Activated CD8-positive, alpha-beta memory T cell treated with anti-CD3 and anti-CD28 coated beads for 24 hours (primary cell): ENCODE measurements at places on chromosomes 2 and 18.
A peak's percentile ranks its signal among the peaks of the same experiment; 100 is the strongest.

DNA sequence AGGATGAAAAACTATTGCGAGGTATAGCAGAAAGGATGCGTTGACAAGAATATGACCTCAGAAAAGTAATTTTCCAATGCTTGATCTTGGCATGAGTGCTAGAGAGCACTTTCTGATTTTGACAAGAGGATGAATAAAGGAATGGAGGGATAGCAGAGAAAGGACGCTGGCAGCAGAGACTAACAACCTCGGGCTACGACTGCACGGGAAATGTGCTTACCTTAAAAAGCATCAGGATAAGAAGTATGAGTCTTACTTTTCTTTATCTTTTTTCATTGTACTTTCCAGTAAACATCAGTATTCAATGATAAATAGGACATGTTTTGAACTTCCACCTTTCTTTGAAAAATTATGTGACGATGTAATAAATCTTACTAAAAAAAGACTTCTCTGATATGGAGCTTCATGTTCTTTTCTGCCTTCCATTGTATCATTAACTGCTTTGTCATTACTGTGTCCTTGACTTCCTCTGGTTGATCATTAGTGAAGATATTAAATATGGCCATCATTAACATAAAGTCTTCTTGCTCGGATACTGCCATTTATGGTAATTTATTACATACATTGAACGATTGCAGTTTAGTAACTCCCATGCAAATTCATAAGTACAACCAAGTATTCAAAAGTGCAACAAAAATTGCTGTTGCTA, 265.6 kb downstream of the DSEL start:
- DNase-seq = no peak

DNA sequence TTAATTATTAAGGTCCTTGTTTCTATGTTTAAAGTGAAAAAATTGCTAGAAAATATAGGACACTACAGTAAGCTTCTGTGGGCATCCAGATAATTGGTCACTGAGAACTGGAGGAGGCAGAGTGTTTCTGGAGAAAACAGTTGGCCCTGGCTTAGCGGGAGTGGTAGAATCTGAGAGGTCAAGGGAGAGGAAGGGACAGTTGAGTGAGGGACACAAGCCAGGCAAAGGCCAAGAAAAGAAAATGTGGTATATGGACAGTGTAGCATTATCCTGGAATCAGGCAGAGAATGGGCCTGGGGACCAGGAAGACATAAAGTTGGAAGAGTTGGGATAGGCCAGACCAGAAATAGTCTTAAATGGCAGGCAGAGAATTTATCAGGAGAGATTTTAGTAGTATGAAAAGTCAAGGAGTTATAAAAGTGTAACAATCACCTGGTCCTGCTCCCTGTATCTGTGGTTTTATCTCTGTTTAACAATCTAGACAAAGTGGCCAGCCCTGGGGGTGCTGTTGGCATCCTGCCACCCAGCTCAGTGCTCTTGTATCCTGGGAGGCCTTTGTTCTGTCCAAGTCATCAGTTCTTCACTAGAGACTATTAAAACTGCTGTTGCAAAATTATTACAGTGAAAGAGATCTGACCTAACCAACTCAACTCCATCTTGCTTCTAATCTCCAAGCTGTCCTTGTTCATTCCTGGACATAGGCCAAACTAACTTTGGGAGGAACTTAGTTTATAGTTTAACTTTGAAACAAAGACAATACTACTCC, 15.4 kb upstream of the MSGN1 start:
- no peak for DNase-seq

- DNase-seq = no peak
Measured at GRCh38 chr18:63784787-63785452, 9.7 kb downstream of the SERPINB7 start.

DNA sequence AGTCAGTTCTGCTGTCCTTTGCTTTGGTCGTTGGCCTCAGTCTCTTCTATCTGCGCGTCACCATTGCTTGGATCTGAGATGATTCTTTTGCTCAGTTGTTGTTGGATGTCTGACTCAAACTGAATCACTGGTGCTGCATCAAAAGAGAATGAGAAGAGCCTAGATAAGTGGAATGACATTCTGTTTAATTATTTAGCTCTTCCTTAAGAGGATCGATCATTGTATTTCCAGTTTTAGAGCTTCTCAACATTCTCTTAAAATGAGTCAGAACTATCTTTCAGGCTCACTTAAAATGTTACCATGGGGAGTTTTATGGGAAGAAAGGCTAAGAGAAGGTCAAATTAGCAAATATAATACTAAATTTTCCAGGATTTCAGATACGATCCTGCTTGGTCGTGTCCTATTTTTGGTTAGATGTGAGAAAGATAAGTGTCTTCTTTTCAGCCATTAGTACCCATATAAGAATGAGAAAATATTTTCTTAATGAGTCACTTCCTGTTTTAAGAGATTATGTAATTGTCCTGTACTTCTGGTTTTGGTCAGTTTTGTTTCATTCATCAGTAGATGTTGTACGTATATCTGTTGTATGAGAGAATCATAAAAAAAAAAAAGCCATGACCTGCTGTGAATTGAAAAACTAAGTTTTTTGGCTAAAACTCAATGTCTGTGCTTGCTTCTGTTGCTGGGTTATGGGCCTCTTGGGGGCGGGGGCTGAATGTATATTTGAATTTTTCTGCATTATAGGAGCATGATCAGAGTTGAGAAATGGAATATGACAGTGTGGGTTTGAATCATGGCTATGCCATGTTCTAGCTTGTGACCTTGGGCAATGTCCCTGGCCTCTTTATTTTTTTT, 31.6 kb upstream of the CASP10 start:
- no peak for DNase-seq

- DNase-seq = peak; percentile 52
Measured at GRCh38 chr2:42132191-42132965, 36.8 kb upstream of the EML4 start.

GRCh38 chr18:3015204-3015592, 2.3 kb upstream of the LPIN2 start:
- DNase-seq = no peak

DNA sequence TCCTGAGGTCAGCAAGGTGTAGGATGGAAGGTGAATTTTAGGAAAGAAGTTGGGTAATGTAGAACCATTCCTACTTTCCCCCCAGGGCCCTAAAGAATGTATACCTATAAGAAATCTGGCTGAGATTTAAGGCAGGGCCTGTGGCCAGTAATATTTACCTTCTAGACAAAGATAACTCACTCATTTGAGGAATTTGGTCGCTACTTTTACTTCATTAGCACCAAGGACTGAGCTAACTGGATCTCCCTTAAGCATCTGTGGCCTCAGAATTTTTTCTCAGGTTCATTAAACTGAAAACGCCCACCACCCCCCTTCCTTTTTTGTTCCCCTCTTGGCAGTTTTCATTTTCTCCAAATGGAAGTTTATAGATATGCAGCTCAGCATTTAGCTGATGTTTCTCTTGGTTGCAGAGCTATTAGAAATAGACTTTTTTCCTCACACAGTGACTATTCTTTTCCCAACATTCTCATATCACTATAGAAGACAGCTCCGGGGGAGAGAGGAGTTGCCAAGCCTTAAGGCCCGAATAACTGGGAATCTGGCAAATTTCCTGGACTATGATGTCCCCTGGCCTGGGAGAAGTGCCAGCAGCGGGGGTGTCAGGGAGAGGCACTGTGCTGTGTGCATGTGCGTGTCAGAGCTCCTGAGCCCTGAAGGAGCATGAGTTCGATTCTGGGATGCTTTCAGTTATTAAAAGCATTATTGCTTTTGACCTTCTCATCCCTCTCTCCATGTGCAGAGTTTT, 310.9 kb downstream of the PRKCE start:
- peak; percentile 4 for DNase-seq

DNA sequence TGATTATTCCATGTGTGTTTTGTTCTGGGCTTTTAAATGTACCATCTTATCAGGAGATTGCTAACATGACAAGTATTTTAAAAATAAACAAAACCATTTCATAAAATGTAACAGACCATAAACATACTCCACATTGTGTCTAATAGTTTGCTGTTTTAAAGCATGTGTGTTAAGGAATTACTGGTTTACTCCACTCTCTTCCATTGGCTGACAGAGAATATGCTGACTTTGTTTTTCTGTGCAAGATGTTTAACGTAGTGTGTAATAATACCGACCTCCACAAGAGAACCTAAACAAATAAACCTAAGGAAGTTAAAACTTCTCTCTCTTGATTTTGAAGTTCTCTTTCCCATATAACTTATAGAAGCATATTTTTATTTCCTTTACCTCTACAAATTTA, 17.0 kb upstream of the TMEM18 start:
- no peak for DNase-seq

- no peak for DNase-seq
Measured at GRCh38 chr2:211085056-211085680, 528.8 kb downstream of the CPS1 start.

GRCh38 chr2:13109516-13109915, 392.8 kb downstream of the TRIB2 start:
- no peak for DNase-seq
